ENCODE measurements at places on chromosomes 13 and 19.

- no peak for DNase-seq
These were observed 4.4 kb downstream of the UPK1A start for GRCh38 chr19:35670686-35671085.

DNA sequence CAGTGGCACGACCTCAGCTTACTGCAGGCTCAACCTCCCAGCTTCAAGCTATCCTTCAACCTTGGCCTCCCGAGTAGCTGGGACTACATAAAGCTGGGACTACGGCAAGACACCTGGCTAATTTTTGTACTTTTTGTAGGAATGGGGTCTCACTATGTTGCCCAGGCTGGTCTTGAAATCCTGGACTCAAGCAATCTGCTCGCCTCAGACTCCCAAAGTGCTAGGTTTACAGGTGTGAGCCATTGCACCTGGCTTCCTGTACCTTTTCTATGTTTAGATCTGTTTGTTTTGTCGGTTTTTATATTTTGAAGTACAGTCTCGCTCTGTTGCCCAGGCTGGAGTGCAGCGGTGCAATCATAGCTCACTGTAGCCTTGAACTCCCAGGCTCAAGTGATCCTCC lies 17.5 kb upstream of the TICAM1 start:
- no peak for DNase-seq

- DNase-seq: no peak
These were observed 753.6 kb downstream of the LIG4 start for GRCh38 chr13:107461751-107462150.

- peak; percentile 83 for DNase-seq
These were observed at the start of gene ARL11 for GRCh38 chr13:49627831-49628652. ARL11 (plus strand) TSS chr13:49628507; CDS start chr13:49630448, 1,941 bp downstream.

DNA sequence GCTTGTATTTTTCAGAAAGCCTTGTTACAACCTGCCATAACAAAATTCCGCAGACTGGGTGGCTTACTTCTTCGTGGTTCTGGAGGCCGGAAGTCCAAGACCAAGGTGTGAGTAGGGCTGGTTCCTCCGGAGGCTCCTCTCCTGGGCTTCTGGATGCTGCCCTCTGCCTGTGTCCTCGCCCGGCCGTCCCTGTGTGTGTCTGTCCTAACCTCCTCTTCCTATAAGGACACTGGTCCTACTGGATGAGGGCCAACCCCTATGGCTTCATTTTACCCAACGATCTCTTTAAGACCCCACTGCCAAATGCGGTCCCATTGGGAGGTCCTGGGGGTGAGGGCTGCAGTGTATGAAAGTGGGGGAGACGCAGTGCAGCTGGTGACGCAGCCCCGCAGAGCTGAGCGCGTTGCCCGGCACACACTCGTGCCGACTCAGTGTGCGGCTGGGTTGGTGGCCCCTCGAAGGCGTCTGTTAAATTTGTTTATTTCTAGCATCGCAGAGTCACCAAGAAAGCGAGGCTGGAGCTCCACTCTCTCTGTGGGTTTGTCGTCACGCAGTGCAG lies 116.7 kb downstream of the SOX1 start:
- no peak for DNase-seq

- DNase-seq: no peak
These were observed 14.0 kb downstream of the MYDGF start for GRCh38 chr19:4656102-4656501.

GRCh38 chr19:38726761-38727301 lies 17.4 kb downstream of the CAPN12 start:
- DNase-seq: no peak

DNA sequence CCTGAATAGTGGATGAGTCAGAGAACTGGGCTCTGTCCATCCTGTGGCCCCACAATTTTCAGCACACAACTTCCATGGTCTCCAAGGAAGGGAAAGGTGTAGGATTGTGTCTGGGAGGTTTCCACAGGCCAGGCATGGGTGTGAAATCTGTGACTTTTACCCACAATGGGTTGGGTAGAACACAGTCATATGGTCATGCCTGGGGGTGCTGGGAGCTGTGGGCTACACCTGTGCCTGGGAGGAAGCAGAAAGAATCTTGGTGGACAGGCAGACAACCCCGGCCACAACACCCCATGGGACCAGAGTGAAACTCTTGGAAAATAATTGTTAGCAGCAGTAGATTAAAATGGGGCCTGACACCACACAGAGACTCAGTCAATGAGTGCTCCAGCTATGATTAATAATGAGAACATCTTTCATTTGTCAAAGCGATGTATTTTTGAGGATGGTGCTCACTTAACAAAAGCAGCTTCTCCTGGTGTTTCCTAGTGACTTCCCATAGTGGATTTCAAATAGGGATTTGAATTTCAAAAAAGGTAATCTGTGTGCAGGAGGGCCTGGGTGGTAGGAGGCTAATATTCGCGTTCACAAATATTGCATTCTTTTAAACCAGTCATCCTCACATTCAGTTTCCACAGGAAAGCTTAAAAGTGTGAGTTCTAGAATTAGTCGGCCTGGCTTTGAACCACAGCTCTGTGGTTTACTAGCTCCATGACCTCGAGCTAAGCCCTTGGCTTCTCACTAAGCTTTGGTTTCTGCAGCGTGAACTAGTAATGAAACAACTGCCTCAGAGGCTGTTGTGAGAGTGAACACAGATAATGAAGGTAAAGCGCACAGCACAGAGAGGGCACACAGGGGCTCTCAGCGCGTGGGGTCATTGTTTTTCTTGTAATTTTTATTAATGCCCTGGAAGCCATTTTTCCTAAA lies 89.3 kb upstream of the UQCRFS1 start:
- no peak for DNase-seq

GRCh38 chr13:51034906-51035305 lies 76.2 kb downstream of the C13orf42 start:
- DNase-seq: no peak

DNA sequence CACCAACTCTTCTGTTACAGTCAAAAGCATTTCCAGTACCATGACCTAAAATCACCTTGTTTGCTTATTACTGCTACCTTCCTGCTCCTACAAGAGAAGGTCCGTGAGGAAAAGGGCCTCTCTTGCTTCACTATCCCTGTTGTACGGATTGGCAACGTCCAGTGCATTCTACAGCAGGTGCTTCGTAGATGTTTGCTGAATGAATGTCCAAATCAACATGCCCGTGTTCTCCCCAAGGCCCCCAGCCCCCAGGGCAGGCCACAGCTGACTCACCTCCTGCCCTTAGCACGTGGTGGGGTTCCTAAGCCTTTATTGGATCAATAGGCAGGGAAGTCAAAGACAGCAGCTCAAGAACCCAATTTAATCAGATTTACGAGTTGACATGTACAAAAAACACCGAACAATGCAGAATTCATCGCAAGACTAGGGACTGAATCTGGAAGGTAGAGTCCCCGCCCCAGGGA lies 5.5 kb upstream of the NAPA start:
- no peak for DNase-seq

- DNase-seq: no peak
These were observed 320.6 kb downstream of the FOXO1 start for GRCh38 chr13:40345654-40346372.

GRCh38 chr19:1263188-1263587 lies 5.9 kb upstream of the CIRBP start:
- peak; percentile 45 for DNase-seq

DNA sequence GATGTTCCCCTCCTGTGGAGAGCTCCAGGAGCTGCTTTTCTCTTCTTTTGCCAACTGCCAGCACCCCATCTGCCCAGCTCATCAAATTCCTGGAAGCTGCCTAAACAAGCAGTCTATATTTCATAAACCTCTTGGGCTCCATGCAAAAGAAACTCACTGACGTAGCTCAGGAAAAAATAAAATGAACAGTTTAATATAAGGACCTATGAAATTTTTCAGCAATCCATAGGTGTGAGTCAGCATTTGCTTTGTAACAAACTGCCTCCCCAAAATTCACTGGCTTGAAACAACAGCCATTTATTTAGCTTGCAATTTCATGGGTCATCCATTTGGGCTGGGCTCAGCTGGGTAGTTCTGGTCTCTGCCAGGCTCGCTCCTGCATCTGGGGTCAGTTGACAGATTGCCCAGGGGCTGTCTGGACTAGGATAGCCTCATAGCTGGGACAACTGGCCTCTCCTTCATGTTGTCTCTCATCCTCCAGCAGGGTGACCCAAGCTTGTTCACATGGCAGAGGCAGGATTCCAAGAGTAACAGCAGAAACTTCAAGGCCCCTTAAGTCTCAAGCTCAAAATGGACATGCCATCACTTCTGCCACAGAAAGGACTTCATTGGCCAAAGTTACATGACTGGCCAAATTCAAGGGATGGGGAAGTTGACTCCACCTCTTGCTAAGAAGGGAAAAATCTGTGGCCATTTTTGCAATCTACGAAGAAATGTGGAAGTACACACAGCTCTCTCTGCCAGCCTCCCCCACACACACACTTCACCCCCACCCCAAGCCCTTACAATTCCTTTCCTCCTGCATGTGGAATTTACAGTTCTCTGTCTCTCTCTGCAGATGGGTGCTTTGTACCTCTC lies 7.9 kb upstream of the PVR start:
- no peak for DNase-seq

- no peak for DNase-seq
These were observed 1.6 kb downstream of the ZNF414 start for GRCh38 chr19:8512115-8512967.
